Spinal cord (tissue), 10 donors: ENCODE measurements at places on chromosomes 12 and 14.

- no peak for DNase-seq
Measured at GRCh38 chr12:119807380-119807779, 69.7 kb downstream of the CIT start.

DNA sequence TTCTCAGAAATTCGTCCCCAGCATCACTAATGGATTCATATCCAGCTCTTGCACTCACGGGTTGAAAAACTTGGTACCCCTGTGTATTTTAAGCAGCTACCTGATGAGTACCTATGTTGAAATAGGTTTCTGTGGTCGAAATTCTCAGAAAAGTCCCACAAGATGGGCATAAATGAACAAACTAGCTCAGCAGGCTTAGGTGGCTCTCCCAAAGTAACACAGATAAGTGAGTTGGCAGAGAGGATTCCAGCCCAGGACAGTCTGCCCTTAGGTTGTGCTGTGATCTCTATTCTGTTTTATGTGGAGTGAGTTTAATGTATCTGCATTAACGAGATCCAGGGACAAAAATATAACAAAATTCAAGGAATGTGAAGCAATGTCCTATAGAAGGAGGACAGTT, 92.3 kb downstream of the RGS6 start:
- no peak for DNase-seq

GRCh38 chr12:168763-169525, 45.0 kb downstream of the SLC6A12 start:
- no peak for DNase-seq

GRCh38 chr12:46360908-46361666, 11.5 kb downstream of the SLC38A2 start:
- no peak for DNase-seq

GRCh38 chr14:75827331-75827730, 154.5 kb downstream of the TGFB3 start:
- peak; percentile 55 for DNase-seq

- DNase-seq: no peak
Measured at GRCh38 chr12:69330475-69331473, 17.4 kb upstream of the LYZ start.

GRCh38 chr12:121968876-121969275, 50.5 kb downstream of the CFAP251 start:
- no peak for DNase-seq

DNA sequence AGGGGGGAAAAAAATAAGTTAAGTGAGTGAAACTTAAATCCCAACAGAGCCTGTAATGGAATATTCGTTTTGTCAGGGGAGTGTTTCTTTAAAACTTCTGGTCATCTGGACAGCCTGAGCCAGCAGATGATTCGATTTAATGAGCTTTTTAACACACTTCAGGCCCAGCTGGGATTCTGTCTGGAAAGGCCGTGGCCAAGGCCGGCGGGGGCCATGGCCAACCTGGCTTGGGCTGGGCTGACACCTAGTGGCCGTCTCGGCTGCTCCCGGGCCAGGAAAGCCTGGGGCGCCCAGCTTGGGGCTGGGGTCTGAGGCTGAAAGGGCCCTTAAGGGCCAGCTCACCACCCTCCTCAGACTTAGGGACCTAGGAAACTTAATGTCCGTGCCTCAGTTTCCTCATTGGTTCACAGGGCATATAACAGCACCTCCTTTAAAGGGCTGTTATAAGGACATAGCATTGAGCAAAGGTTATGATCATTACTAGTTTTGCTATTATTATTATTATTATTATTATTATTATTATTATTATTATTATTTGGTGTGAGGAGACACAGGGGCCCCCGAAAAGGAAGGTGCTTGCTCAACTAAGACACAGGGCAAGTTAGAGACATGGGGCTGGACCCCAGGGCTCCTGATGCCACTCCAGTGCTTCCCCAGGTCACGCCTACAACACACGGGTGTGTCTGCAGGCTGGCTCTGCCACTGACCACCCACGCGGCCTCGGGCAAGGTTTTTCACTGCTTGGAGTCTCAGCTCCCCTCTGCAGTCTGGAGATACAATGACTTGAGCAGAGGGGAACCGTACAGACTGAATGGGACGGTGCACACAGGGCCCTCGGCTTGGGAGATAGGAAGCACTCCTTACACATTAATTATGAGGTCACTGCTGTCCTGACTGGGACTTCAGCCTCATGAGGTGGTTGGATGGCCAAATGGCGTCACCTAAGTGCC, 84.0 kb downstream of the SYNE3 start:
- no peak for DNase-seq

DNA sequence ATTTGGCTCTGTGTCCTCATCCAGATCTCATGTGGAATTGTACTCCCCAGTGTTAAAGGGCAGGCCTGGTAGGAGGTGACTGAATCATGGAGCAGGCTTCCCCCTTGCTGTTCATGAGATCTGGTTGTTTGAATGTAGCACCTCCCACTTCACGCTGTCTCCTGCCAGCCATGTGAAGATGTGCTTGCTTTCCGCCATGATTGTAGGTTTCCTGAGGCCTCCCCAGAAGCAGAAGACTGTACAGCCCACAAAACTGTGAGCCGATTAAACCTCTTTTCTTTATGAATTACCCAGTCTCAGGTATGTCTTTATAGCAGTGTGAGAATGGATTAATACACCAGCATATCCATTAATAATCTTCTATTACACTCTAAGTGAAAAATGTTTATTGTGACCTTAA, 70.2 kb downstream of the BAZ1A start:
- DNase-seq: no peak

DNA sequence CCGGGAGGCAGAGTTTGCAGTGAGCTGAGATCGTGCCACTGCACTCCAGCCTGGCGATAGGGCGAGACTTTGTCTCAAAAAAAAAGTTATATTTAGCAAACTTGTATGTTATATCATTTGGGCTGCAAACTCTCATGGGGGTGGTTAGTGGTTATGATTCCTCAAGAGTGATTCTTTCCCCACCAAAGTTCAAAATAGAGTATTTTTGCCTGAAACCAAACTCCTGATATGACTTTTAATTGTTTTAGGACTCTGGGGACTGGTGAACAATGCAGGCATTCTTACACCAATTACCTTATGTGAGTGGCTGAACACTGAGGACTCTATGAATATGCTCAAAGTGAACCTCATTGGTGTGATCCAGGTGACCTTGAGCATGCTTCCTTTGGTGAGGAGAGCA, 18.6 kb downstream of the HSD17B6 start:
- no peak for DNase-seq

DNA sequence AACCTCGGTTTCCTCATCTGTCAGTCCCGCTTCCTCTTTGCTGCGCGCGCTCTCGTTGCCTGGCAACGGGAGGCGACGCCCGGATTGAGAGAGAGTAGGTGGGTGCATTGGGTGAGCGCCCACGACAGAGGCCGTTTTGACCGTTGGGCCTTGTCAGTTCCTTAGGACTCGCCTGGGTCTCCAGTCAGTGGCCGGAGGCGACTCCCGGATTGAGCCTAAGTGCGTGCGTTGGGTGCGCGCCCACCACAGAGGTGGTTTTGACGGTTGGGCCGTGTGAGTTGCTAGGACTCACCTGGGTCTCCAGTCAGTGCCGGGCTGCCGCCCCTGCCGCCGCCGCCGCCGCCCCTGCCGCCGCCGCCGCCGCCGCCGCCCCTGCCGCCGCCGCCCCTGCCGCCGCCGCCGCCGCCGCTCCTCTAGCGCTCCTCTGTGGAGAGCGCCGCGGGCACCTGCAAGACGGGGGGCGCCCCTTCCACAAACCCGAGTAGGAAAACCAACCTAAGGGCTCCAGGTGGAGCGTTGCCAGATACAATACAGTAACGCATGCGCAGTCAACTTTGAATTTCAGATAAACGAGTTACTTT, 37.2 kb downstream of the APOBEC1 start:
- DNase-seq: no peak

DNA sequence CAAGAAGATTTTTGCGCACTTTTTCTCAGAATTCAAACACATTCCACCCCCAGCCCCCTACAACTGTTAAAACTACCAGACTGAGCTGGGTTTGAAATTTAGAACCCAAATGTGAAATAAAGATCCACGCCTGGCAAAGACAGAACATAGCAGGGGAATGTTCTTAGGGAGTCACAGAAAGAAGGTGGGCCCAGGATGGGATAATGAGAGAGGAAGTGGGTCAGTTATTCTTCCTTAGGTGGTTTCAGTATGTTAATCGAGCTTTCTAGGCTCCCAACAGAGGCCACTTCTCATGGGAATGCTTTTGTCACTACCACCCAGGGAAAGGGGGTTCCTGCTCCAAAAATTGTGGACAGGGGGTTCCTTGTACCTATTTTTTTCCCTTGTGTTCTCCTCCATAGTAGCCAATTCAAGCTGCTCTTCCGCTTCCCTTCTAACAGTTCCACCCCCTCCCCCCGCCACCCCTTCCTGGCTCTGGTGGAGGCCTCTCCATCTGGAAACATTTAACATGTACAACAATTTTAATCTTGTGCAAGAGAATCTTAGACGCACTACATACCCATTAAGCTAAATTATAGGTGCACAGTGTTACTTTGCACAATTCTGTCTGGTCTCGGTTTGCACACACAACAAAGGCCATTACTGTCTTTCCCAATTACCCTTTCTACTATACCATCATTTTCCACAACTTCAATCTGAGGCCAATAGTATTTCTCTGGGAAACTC, 218.1 kb downstream of the MON2 start:
- DNase-seq: no peak

- DNase-seq: no peak
Measured at GRCh38 chr12:127360580-127360979, 906.4 kb upstream of the TMEM132C start.

DNA sequence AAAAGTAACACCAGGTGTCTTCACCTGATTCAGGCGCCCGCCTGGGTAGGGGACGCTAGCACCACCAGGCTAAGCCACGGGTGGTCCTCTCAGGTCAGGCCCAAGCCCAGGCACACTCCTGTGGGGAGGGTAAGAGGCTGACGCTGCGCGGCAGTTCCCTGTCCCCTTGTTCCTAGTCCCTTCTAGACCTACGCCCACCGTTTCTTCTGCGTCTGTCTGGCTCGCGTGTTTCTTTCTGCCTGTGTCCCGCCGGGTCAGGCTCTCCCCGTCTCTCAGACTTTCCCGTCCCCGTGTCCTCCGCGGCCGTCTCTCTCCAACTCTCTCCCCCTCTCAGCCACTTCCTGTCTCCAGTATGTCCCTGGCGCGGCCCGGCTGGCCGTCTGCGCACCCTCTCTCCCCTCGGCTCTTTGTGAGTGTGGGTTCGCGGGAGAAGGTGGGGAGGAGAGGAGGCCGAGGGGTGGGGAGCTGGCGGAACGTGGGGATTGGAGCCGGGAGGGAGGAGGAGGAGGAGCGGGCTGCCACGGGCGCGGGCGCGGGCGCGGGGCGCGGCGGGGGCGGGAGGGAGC, 3.1 kb upstream of the TNS2 start:
- DNase-seq: no peak

- no peak for DNase-seq
Measured at GRCh38 chr14:64811676-64812075, 68.0 kb downstream of the SPTB start.

DNA sequence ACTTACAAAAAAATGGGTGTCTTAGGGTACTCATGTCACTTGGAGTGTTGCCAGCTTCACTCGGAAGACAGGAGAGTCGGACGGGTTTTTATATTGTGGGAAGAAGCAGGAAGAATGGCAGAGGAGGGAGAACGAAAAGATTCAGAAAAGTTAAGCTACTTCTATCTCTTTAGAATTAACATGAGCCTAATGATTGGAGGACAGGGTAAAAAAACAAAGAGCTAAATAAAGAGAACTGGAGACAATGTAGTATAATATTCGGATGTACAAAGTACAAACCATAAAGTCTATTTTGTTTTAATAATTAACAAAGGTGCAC, 43.9 kb downstream of the EFCAB11 start:
- no peak for DNase-seq

GRCh38 chr14:65949711-65950516, 536.3 kb upstream of the CCDC196 start:
- DNase-seq: no peak

- no peak for DNase-seq
Measured at GRCh38 chr12:40473962-40474361, 218.3 kb upstream of the CNTN1 start.

DNA sequence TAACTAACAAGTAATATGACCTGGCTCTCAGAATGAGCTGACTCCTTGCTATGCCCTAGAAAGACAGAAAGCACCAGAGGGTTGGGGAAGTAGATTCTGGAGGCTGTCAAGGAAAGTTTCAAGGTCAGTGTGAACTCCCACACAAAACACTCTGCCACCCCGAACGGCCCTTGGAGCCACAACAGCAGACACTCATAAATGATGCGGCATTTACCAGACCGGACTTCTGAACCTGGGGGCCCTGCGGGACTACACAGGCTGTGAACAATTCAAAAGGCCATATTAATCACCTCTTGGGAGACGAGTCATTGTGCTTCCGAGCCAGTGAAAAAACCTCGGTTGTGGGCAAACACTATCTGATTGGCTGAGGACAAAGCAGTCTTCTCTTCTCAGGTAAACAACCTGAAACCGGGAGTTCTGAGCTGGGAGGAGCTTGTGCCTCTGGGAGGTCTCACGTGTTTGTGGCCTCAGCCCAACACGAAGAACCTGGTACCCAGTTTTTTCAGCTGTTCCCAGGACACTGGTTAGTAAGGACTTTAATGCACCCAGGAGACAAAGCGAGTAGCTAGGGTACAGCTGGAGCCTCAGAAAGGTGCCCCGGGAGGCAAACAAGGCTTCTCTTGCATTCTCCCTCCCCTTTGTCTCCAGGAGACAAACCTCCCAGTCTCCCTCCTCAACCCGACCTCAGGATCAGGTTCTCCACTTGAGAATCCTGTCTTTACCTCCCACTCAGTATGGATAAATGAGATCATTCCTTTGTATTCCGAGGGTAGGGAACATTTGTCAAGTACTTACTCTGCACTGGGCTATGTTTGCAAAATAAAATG, 35.3 kb downstream of the VWF start:
- DNase-seq: peak; percentile 42

GRCh38 chr14:71590131-71590530, 342.1 kb upstream of the RGS6 start:
- no peak for DNase-seq

GRCh38 chr12:2387103-2387834, 334.5 kb downstream of the CACNA1C start:
- no peak for DNase-seq

DNA sequence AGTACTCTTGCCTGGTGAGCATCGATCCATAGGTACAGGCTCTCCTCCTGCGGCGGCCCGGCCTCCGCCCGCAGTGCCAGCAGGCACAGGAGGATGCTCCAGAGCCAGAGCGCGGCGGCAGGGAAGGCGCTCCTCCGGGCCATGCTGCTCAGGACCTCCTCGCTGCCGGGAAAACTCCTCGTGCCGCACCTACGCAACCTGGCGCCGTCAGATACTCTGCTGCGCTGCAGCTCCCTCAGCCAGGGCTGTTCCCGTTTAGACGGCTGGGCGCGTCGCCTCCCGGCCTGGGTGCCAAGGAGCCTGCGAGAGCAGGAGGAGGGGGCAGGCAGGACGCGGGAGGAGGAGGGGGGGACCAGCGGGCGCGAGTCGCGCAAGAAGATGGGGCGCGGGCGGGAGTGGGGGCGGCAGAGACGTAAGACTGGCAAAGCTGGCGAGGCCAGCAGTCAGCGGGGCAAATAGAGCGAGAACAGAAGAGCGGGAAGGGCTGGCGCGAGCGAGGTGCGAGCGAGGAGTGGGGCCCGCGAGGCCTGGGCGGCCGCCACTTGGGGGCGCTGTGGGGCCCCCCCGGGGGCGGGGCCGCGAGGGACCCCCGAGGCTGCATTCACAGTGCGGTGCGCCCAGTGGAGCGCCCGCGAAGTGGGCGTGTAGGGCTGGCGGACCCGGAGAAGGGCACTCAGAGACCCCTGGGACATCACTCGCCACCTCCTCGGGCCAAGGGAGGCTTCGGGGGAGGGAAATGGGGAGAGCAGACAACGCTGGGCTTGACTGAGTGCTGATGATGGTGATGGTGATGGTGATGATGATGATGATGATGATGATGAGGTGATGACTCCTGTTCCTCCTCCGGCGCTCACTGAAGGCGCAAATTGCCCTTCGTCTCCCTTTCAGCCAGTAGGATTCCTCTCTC, at the start of gene WIF1:
WIF1 (minus strand) TSS at position 257 of the 907 bp plus-strand sequence; CDS start at position 143, 114 bp downstream.
- no peak for DNase-seq
